ENCODE measurements at places on chromosomes 2 and 18.

GRCh38 chr2:181857483-181857882, 34.0 kb upstream of the ITPRID2 start:
- no peak for DNase-seq

DNA sequence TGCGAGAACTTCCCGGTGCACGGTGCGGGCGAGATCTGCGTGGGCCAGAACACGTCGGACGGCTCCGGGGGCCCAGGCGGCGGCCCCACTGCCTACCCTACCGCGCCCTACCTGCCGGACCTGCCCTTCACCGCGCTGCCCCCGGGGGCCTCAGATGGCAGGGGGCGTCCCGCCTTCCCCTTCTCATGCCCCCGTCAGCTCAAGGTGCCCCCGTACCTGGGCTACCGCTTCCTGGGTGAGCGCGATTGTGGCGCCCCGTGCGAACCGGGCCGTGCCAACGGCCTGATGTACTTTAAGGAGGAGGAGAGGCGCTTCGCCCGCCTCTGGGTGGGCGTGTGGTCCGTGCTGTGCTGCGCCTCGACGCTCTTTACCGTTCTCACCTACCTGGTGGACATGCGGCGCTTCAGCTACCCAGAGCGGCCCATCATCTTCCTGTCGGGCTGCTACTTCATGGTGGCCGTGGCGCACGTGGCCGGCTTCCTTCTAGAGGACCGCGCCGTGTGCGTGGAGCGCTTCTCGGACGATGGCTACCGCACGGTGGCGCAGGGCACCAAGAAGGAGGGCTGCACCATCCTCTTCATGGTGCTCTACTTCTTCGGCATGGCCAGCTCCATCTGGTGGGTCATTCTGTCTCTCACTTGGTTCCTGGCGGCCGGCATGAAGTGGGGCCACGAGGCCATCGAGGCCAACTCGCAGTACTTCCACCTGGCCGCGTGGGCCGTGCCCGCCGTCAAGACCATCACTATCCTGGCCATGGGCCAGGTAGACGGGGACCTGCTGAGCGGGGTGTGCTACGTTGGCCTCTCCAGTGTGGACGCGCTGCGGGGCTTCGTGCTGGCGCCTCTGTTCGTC, 1.7 kb downstream of the FZD7 start:
- peak; percentile 68 for DNase-seq

DNA sequence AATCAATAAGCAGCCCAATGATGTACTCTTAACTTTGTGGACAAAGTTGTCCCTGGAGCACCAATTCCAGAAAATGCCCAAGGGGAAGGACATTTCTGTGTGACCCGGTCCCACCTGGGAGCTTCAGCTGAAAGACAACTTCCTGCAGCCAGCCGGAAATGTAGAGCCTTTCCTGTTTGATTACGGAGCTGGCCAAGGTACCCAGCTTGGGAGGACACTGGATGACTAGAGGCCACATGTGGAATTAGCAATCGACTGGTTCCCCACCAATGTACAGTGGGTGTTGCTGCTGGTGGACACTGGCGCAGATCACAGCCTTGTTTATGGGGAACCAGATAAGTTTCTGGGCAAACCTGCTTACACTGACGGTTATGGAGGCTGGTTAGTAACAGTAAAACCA, 53.0 kb upstream of the ZC3H15 start:
- DNase-seq, result no peak

GRCh38 chr18:52160636-52161035, 179.4 kb upstream of the DCC start:
- DNase-seq, result no peak

DNA sequence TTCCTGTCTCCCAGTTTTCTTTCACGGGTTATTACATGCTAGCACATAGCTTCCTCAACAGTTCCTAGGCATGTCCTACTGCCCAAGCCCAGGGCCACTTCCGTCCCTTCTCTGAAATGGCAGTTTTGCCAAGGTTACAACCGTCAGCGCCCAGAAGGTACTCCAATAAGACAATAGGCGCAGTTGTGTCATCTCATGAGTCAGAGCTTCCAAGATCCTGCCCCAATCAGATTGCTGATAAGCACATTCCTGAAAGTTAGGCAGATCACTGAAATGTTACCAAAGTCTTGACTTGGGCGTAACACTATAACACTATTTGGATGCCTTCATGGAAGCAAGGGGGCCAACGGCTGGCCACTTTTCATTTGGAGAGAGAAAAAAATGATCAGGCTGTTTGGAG, 34.2 kb downstream of the GKN2 start:
- no peak for DNase-seq

DNA sequence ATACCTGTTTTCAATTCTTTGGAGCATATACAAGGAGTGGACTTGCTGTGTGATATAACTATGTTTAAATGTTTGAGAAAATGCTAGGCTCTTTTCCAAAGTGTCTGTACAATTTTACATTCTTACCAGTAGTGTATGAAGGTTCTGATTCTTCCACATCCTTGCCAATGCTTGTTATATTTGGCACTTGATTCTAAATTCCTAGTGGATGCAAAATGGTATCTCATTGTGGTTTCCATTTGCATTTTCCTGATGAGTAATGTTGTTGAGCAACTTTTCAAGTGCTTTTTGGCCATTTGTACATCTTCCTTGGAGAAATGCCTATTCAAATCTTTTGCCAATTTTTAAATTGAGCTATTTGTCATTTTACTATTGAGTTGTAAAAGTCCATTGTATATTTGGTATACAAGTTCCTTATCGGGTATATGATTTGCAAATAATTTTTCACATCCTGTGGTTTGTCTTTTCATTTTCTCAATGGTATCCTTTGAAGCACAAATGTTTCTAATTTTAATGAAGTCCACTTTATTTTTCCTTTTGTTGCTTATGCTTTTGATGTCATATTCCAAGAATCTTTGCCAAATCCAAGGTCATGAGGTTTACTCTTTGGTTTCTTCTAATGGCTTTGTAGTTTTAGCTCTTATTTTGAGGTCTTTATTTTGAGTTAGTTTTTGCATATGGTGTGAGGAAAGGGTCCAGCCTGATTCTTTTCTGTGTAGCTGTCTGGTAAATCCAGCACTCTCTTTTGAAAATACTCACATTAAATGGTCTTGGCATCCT, 33.2 kb upstream of the CWC22 start:
- no peak for DNase-seq

DNA sequence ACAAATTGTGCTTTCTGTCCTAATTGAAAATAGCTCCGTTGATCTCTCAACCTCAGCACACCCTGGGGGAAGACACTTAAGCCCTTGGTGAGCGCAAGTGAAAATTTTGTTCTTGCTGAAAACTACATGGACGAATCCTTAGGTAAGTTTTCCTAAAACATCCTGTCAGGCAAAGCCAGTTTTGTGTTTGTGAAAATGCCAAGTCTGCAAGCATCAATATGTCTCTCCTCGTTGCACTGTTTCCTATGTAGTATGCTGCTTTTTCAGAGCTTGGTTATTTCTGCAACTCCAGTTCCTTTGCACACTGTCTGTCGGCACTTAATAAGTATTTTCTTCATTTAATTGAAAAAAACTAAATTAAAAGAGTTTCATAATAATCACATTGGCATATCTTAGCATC, 146.9 kb upstream of the POU3F3 start:
- DNase-seq, result no peak

DNA sequence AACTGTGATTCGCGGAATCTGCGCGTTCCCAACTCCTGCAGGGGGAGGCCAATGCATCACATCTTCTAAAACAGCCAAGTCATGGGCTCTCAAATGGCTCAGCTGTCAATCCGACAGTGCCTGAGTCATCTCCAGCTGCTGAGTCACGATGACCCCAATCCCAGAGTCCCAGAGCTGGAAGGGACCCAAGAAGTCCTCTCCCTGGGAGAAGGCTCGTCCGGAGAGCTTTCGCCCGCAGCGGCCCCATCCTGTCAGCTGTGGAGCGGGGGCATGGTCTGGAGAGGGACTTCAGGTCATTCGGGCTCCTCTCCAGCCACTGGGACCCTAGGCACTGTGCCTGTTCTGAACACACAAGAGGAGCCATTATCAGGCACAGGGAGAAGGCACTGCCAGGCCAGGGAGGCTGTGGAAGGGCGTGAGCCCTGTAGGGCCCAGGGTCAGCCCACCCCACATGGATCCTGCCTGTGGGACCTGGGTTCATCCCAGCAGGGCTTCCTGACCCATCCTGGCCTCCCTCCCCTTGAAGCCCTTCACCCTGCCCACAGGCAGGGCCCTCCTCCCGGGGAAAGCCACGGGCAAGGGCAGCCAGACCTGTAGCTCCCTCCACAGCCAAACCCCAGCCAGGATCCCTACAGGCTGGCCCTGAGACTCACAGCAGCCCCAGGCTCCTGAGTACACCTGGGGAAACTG, 47.6 kb upstream of the GPC1 start:
- no peak for DNase-seq

DNA sequence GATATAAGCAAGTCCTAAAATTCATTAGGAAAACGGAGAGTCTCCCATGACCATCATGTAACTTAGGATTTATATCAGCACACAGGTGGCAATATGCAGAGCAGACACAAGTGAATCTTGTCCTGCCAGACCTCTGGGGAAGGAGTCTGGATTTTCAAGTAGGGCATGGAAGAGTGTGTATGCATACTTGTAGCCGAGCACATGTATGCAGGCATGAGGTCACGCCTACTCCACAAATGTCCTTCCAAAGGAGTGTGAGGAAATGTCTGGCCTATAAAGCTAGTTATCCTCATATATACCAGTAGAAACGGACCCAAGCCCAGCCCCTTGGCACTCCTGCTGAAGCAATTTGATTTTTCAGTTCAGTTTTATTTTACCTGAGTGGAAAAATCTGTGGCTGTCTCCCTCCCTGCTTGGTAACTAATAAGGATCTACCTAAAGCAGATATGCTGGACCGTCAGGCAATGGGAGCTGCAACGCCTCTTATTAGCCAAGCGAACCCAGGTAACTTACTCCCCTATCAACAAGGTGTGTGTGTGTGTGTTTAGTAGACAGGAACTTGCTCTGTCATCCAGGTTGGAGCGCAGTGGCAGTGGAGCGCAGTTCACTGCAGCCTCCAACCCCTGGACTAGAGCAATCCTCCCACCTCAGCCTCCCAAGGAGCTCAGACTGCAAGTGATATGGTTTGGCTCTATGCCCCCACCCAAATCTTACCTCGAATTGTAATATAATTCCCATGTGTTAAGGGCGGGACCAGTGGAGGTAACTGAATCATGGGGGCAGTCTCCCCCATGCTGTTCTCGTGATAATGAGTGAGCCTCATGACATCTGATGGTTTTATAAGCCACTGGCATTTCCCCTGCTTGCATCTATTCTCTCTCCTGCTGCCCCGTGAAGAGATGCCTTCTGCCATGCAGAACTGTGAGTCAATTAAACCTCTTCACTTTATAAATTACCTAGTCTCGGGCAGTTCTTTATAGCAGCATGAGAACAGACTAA, 2.8 kb downstream of the STAT1 start:
- no peak for DNase-seq

GRCh38 chr18:56799756-56800155, 148.6 kb downstream of the WDR7 start:
- no peak for DNase-seq

DNA sequence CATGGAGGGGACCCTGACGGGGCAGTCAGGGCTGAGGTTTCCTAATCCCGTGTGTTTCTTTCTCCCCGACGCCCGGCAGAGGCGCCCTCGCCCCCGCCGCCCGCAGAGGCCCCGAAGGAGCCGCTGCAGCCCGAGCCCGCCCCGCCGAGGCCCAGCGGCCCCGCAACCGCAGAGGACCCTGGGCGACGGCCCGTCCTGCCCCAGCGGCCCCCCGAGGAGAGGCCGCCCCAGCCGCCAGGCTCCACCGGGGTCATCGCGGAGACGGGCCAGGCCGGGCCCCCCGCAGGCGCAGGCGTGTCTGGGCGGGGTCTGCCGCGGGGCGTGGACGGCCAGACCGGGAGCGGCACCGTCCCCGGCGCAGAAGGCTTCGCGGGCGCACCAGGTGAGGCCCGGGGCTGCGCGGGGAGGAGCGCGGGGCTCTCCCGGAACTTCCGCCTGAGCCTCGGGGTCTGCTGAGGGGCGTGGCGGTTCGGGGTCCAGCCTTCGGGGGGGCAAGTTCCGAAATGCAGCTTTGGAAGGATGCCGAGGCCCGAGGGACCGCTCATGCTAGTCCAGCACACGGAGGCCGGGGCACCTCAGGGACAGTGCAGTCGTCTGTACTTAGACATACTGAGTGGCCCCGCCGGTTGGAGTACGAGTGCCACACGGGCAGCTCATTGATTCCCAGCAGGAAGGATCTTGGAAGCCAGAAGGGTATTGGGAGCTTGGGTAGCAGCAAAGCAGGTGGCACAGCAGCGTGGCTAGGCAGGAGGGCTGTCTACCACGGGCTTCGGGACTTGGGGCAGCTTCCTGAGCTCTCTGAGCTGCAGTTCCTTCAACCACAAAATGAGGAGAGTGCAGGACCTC, 60.1 kb downstream of the EMILIN2 start:
- no peak for DNase-seq

- no peak for DNase-seq
Observed at GRCh38 chr2:230809677-230810251, 55.0 kb upstream of the ITM2C start.

- DNase-seq, result no peak
Observed at GRCh38 chr2:205688417-205689200, 6.3 kb downstream of the NRP2 start.

DNA sequence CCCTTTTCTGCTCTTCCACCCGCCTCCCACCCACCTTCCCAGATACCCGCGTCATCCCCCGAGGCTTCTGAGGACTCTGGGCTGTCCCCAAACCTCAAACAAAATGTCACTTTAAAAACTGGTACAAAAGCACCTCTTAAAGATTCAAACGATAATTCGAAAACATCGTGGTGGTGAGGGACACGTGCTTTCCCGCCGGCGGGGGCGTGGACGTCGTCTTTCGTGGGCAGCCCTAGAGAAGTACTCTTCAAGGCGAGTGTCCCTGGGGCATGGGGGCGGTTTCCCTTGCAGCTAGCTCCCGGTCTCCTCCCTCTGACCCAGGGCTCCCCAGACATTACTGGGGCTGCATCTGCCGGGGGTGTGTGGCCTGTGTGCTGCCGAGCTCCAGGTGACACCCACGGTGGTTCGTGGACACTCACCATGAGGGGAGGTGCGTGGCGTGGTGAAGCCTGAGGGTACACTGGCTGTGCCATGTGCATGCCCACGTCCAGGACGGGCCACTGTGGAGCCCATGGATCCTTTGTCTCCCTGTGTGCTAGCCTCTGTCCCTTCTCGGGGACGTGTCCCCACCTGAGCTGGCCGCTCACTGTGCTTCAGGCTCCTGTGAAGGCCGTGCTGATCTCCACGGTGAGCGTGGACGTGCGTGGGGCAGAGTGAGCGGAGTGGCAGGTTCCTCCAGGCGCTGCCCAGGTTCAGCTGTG, 117.8 kb downstream of the NFATC1 start:
- no peak for DNase-seq

DNA sequence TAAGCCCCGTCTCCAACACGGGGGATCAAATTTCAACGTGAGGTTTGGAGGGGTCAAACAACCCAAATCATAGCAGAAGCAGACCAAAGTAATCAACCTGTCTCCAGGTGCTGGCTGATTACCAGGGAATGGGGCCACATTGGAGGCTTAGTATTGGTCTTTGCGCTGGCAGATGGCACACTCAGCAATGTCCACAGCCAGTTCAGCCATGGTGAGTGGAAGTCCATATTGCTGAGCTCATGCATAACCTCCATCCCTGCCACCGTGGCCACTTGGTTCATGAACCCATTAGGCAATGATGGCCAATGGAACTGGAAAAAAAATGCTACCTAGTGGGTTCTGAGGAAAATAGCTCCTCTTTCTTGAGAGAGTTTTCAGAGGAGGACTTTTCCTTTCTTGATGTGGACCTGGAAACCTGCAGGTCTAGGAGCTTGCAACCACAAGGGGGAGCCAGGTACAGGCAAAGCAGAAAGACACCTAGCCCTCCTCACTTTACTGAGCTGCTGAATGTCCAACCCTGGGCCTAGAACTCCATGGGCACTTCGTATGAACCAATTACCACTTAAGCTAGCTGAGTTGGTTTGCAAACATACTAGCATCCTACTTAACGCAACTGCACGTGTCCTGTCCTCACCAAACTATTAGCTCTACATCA, 128.0 kb upstream of the GYPC start:
- DNase-seq, result no peak

- no peak for DNase-seq
Observed at GRCh38 chr2:42999391-42999841, 207.0 kb upstream of the HAAO start.
